Mucosa of gallbladder (tissue), 1 donor: ENCODE measurements at places on chromosomes 1 and 21.

GRCh38 chr1:175520186-175520585 is 223.2 kb downstream of the TNR start:
- DNase-seq, result peak; percentile 16

DNA sequence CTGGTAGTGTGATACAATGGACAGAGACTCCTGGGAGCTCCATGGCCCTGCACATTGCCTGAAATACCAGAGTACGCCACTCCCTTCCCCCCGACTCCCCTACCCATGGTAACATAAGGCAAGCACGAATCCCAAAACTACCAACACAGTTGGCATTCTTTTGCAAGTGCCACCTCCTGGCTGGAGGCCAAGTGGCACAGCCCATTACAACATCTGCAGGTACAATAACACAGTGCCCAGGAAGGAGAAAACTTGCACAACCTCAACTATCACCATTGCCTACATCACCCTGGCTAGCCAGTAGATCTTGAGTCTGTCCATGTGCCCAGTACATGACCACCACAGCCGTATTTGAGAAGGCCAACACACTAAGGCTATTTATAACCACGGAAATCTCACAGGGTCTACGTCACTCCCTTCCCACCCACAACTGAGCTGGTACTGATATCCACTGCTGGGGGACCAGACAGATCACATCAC is 11.7 kb downstream of the ADAMTS1 start:
- no peak for DNase-seq

GRCh38 chr1:208534599-208534897 is 290.4 kb upstream of the PLXNA2 start:
- no peak for DNase-seq

GRCh38 chr1:227541796-227542152 is 21.6 kb upstream of the ZNF678 start:
- DNase-seq, result no peak

- no peak for DNase-seq
These were observed 69.9 kb downstream of the TMEM53 start for GRCh38 chr1:44604157-44604955.
